ENCODE measurements at places on chromosomes 13 and 19. TPM values are rescaled to one million over a fixed set of nuclear protein-coding genes. Genes with fewer than 3 reads are reported as not detected.

IL4I1 gene
- total RNA-seq: 0.12 TPM

NTN5 gene
- 0.50 TPM for total RNA-seq

ZNF527 gene
- 8.4 TPM for total RNA-seq

CYP4F2 gene
- not detected for total RNA-seq

APOC4 gene
- total RNA-seq: not detected

AMER2 gene
- 4.1 TPM for total RNA-seq

METTL21C gene
- total RNA-seq: not detected

GRCh38 chr13:102103469-102103868 lies 298.4 kb downstream of the FGF14 start:
- no peak for DNase-seq

GRCh38 chr13:59663707-59664106 lies 500.0 kb downstream of the DIAPH3 start:
- DNase-seq: no peak

DNA sequence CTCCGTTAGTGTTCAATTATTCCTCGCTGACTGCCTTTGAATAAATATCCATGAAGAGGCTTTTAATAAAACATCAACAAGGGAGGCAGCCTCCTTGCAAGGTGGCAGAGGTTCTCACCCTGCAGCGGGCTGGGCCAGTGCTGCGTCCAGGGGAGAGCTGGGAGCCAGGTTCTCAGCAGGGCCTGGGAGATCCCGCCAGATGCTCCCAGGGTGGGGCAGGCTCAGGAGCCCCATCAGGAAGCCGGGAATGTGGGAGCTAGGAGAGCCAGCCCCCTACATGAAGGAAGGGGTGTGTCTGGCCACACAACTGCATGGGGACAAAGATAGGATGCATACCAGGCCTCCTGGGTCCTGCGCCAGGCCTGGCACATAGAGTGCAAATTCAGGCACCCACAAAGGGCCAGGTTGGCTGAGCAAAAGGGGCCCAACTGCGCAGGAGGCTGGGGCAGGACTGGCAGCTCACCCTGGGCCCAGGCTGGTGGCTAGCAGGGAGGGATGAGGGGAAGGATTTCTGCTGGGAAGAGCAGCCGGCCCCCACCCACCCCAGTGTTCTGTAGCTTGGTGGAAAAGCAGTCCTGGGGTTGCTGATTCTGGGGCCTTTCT lies 22.8 kb downstream of the VSTM2B start:
- no peak for DNase-seq

- no peak for DNase-seq
Measured at GRCh38 chr19:19459073-19459472, 53.6 kb downstream of the GATAD2A start.

GRCh38 chr13:63041640-63042414 lies 1626.2 kb upstream of the PCDH20 start:
- DNase-seq: no peak

DNA sequence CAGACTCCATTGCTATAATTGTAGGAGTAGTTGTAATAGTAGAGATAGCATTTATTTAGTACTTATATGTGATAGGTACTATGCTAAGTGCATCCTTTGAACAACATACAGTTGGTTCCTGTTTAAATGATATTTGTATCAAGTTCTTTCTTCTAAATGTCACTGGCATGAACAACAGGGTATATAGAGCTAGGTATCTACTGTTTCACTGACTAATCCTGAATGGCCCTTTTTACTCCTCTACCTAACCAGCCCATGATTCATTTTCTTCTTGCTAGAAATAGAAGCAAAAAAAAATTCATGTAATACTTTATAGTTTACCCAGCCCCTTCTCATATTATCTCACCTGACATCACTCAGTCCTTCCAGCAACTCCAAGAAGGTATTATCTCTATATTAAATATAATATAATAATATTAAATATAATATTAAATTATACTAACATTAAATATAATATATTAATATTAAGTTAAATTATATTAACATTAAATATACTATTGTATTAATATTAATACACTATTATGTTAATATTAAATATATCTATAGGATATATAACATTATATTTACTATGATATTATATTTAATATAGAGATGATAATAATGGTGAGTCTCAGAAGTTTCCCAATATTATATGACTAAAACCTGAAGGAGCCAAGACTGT lies 74.2 kb downstream of the FRY start:
- DNase-seq: no peak

DNA sequence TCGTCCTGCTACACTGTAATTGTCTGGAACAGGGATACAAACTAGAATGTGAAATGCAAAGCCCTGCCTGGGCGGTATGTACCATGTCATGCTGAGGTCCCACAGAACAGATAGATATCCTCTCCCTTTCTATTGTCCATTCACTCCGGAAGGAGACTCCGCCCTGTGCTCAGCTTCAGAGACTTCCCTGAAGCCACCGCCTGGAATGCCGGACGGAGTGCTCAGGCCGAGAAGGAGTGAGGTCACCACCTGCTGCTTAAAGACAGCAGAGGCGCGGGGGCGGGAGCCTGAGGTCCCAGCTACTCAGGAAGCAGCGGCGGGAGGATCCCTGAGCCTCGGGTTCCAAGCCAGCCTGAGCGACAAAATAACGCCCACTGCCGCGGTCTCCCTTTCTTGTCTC lies 890 bp upstream of the ZNF611 start:
- peak; percentile 55 for DNase-seq

- DNase-seq: no peak
Measured at GRCh38 chr13:52091473-52091872, 37.4 kb downstream of the NEK5 start.

DNA sequence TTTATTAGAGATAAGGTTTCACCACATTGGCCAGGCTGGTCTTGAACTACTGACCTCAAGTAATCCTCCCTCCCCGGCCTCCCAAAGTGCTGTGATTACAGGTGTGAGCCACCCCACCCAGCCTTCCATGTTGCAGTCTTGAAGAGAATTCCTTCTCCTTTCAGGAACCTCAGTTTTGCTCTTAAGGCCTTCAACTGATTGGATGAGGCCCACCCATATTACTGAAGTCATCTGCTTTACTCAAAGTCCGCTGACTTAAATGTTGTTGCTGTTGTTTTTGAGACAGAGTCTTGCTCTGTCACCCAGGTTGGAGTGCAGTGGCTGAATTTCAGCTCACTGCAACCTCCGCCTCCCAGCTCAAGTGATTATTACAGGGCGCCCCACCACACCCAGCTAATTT lies 33.5 kb downstream of the RASL11A start:
- no peak for DNase-seq

DNA sequence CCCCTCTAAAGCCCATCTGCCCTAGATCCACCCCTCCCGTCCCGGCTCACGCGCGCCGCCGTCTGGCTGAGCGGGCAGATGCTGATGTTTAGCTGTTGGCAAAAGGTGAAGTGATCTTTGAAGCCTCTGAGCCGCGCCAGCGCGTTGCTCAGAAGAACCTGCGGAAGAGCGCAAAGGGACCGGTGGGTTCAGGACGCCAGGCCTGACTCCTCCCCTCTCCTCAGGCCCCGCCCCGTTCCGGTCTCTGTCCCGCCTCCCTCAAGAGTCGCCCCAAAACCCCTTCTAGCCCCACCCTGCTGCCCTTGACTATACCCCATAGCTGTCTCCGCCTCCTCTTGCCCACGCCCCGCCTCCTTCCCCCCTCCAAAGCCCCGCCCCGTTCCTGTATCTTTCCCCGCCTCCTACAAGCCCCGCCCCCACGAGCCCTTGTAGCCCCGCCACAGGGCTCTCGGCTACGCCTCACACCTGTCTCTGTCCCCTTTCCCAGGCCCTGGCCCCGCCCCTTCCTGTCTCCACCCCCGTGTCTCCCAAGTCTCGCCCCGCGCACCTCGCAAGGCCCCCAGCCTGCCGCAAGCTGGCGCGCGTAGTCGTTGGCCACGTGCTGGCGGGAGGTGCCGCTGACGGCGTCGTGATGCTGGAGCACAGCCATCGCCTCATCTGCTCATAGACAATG lies 9.5 kb downstream of the MAN2B1 start:
- DNase-seq: no peak

GRCh38 chr19:35715355-35715809 lies 2.4 kb upstream of the KMT2B start:
- no peak for DNase-seq
